ENCODE measurements at places on chromosomes 1 and 21.

GRCh38 chr1:38133304-38133703, 86.7 kb upstream of the POU3F1 start:
- DNase-seq, result no peak

GRCh38 chr1:235939480-235939775, 72.7 kb upstream of the LYST start:
- DNase-seq, result no peak

GRCh38 chr1:41476807-41477361, 7.6 kb downstream of the EDN2 start:
- DNase-seq, result no peak

- DNase-seq, result no peak
Measured at GRCh38 chr1:21251773-21252471, 38.3 kb downstream of the ECE1 start.

- DNase-seq, result no peak
Measured at GRCh38 chr1:211829343-211830054, 1.1 kb downstream of the LPGAT1 start.

DNA sequence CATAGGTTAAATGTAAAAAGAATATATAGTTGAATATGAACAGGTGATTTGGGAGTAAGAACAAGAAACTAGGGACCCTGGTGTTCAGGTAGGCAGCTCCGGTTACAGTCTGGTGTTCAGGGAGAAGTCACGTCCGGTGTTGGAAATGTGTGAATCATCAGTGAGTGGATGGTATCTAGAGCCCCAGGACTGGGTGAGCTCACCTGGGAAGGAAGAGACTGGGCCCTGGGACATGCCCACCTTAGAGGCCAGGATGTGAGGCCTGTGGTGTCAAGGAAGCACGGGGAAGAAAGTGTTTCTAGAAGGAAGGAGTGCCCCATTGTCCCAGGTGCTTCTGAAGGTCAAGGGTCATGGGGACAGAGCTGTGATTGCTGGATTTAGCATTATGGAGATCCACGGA, 1.5 kb upstream of the GJB3 start:
- DNase-seq, result no peak

DNA sequence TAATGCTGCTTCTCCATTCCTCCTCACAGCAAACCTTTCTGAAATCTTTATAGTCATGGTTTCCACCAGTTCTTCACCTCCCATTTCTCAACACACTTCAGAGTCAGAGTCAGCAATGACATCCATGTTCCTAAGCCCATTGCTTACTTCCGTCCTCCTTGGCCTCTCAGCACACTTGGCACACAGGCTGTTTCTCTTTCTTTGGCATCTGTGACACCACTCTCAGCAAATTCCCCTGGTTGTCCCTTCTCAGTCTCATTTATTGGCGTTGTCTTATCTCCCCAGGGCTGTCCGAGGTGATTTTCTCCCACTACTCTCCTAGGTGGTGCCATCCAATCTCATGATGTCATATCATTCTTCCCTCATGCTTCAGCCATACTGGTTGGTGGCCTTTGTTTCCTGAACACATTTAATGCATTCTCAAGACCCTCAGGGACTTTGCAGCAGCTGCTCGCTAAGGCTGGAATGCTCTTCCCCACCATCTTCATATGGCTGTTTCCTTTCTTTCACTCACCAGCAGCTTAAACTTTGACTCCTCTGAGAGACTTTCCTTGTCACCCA, 3.3 kb upstream of the LGALS8 start:
- no peak for DNase-seq

DNA sequence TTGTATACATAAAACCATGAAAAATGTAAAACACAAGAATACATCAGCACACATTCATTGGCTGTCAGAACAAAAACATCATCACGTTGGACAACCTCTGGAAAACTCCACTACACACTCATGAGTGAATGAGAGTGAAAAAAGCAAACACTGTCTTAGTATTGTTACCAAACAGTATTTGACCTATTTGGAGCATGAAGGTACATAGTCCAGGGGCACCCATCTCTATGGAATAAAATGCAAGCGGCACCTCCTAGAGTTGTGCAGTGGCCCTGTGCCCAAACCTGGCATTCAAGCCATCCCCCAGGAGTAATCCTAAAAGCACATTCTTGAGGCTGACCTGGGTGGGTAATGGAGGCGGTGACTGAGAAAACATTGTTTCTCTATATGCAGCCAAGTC, 67.0 kb upstream of the SOD1 start:
- no peak for DNase-seq

- no peak for DNase-seq
Measured at GRCh38 chr1:60152891-60153290, 79.3 kb upstream of the C1orf87 start.

DNA sequence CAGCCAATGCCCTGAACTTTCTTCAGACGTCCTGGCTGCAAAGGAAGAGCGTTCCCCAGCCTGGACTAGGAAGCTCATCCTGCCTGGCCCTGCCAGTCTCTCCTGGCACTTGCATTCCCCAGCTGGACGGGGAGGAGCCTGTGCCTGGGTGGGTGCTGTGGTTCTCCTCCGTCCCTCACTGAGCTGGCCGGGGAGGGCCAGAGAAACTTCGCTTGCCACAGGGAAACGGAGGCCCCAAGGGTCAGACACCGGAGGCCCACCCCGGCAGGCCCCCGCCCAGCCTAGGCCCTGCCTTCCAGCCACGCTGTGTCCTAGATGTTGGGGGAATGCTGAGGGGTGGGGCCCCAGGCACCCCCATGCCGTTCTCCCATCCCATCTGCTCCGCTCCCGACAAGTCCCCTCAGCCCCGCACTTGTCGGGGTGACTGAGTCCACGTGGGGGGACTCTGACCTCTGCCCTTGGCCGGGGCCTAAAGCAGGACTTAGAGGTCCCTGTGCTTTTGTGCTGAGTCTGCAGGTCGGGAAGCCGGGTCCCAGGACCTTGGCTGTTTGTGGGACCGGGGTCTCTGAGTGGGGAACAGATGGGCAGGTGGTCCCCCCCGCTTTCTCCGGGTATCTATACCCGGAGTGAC, 4.8 kb downstream of the FTCD start:
- DNase-seq, result no peak

DNA sequence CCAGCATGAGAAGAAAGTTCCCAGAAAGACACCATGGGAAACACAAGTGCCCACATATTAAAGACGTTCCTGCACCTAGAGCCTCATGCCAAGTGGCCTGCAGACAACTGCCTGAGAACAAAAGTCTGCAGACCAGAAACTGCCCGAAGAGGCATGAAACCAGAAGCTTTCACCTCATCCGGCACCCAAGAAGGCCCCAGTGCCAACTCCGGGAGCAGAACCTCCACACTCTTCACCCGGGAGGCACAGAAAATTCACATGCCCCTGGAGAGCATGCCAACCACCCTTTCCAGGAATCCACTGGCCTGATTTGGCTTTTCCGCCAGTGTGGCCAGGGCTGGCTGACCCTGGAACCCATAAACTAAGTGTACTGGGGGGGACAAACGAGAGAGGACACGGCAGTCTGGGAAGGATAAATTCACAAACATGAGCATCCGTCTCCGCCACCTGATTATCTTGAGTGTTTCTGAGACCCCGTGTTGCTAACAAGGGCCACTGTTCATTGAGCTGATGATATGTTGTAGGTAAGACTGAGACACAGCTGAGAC, 6.8 kb downstream of the TFF2 start:
- no peak for DNase-seq

- DNase-seq, result no peak
Measured at GRCh38 chr1:28326515-28326914, 2.3 kb upstream of the MED18 start.

GRCh38 chr1:10857687-10858086, 61.2 kb upstream of the CASZ1 start:
- no peak for DNase-seq

GRCh38 chr1:243397613-243398321, 141.9 kb downstream of the SDCCAG8 start:
- DNase-seq, result no peak

- DNase-seq, result no peak
Measured at GRCh38 chr1:31591425-31592093, 15.2 kb downstream of the TINAGL1 start.

- DNase-seq, result no peak
Measured at GRCh38 chr1:22662318-22662717, 9.3 kb downstream of the C1QB start.

GRCh38 chr1:94265906-94266305, 28.5 kb upstream of the ARHGAP29 start:
- no peak for DNase-seq

DNA sequence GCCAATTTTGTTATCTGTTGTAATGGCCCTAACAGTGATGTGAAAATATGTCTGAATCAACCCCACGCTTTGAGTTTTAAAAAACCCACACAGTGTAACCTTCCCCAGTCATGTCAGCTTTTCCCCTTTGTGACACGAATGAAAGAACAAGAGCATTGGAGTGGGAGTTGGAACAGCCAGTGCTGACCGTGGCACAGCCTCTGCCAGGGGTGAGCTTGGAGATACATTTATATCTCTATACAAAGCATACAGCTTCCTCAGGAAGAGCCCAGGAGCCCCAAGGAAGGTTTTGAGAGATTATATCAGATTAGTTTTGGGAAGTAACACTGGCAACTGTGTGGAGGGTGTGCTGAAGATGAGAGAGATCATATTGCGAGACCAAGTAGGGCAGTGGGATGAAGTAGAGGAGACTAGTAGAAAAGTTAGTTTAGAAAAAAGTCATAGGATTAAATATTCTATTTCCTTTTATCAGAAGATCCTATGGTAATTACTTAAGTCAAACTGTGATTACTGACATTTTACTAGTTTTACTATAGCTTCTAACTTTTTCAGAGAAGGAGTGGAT, 15.9 kb downstream of the LRRC8B start:
- DNase-seq, result no peak

DNA sequence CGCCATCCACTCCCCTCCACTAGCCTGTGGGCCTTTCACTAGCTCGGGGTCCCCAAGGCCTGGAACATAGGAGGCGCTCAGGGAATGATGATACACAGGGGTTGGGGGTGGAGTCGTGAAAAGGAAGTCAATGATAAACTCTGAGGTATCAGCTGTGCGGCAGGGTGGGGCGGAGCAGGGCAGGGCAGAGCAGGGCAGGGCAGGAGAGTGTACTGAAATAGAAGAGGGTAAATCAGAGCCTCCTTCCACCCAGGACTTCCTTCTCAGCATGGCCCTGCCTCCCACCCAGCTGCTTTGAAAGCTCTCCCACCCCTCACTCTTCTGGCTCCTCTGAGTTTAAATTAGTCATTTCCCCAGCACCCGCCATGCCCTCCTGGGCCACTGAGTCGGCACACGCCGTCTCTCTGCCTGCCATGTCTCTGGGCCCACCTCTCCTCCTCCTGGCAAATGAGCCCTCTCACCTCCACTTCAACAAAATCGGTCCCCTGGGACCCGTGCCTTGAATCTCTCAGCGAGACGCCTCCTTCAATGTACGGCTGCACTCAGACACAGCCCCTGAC, 16.9 kb downstream of the CAPZB start:
- DNase-seq, result peak; percentile 89

DNA sequence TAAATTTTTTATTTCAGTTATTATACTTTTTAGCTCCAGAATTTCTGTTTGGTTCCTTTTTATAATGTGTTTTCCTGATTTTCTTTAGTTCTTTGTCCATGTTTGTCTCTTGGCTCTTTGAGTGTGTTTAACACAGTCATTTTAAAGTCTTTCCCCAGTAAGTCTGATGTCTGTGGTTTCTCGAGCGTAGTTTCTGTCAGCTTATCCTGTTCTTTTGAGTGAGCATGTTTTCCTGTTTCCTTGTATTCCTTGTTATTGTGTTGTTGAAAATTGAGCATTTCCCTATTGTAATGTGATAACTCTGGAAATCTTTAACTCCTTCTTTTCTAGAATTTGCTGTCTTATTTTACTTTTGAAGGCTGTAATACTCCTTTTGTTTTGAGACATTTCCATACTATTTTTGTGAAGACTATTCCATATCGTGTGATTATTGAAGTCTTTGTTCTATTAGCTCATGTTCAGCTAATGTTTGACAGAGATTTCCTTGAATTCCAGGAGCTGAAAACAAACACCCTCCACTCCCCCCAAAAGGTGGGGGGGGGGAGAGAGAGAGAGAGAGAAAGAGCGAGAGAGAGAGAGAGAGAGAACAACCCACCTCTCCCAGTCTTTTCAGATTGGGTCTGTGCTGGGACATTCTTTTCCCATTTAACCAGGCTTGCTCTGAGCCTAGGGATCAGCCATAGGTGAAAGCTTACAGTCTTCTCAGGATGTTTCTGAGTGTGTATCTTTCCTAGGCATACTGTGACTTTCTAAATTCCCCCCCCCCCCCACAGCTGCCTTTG, 38.3 kb downstream of the SDCCAG8 start:
- DNase-seq, result no peak

DNA sequence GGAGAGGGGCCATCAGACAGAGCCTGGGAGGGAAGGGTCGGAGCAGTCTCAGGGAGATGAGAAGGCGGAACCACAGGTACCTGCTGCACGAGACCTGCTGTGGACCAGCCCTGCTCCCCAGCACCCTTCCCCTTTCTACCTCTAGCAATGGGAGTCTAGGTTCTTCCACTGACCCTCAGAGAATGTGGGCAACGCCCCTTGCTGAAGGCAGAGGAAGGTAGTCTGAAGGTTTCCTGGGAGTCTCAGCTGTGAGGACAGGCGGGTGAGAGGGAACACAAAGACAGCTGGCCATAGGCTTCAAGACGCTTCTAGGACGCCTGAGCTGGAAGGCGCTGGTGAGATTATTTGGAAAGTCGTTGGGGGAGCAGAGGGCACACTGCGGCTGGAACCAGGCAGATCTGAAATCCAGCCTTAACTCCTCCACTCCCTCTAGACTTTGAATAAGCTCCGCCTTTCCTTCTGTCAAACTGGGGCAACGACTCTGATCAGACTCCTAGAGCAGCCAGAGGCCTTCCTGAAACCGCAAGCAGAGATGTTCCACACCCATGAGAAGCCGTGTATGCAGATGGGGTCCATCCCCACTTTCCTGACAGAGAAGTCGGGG, 18.1 kb downstream of the SLC45A3 start:
- DNase-seq, result no peak

DNA sequence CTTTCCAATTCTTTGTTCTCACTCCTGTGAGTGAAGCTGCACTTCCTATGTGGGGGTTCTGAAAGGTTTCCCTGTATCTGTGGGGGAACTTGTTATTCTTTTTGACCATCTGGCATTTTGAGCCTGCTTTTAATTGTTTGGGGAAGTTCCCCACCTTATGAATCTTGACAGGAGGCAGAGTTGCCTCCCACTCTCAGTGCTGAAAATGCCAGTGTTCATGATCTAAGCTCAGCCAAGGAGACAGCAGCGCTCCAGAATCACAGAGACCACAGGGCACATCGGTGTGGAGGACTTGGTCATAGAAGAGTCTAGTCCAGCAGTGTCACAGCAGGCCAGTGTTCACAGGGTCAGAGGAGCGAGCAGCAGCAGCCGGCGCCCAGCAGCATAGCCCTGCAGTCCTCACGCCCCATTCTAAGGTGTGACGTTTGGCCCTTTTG, 63.8 kb upstream of the PRDX6 start:
- DNase-seq, result no peak

- no peak for DNase-seq
Measured at GRCh38 chr1:60921175-60921574, 161.2 kb upstream of the NFIA start.

DNA sequence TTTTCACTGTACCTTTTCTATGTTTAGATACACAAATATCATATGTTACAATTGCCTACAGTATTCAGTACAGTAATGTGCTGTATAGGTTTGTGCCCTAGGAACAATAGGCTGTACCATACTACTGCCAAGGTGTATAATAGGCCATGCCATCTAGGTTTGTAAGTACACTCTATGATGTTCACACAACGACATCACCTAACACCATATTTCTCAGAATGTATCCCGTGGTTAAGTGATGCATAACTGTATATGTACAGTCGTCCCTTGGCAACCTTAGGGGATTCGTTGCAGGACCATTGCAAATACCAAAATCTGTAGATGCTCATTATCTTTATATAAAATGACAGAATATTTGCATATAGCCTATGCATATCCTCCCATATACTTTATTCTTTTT, 5.8 kb upstream of the SSR2 start:
- DNase-seq, result no peak

GRCh38 chr21:42649122-42650032, 4.0 kb upstream of the PDE9A start:
- no peak for DNase-seq
